Hepatocyte (in vitro differentiated cells): ENCODE measurements at places on chromosomes 2 and 18. TPM values are rescaled to one million over a fixed set of nuclear protein-coding genes. Genes with fewer than 3 reads are reported as not detected.

Gene ATP6V1C2
- 0.32 and 0.57 TPM in 2 replicates for total RNA-seq

Gene TMEM247
- not detected in 2 replicates for total RNA-seq

Gene TTC31
- total RNA-seq: 19.9 and 25.1 TPM in 2 replicates

Gene LOXHD1
- not detected in 2 replicates for total RNA-seq

Gene ASPRV1
- total RNA-seq: 0.24 and 0.73 TPM in 2 replicates

Gene FBXO48
- total RNA-seq: 0.83 and 0.84 TPM in 2 replicates

Gene KCTD1
- total RNA-seq: 12.0 and 13.8 TPM in 2 replicates

Gene ALK
- 0.20 and 0.27 TPM in 2 replicates for total RNA-seq

Gene ACTG2
- total RNA-seq: 20.3 and 25.6 TPM in 2 replicates

Gene GNLY
- not detected in 2 replicates for total RNA-seq

Gene GULP1
- 135 TPM in 2 replicates for total RNA-seq

Gene NEURL3
- total RNA-seq: 6.2 and 8.1 TPM in 2 replicates

Gene TLK1
- total RNA-seq: 21.4 and 21.8 TPM in 2 replicates

Gene MAPRE2
- total RNA-seq: 27.6 and 28.2 TPM in 2 replicates

Gene GPR35
- total RNA-seq: 14.7 and 17.3 TPM in 2 replicates

Gene REL
- total RNA-seq: 9.5 and 12.3 TPM in 2 replicates

Gene GLI2
- 3.8 and 5.8 TPM in 2 replicates for total RNA-seq
